ENCODE measurements at places on chromosomes 5 and 9. TPM values are rescaled to one million over a fixed set of nuclear protein-coding genes. Genes with fewer than 3 reads are reported as not detected.

The PRDM9 gene
- total RNA-seq = not detected

The CEL gene
- total RNA-seq = 6.6 TPM

The TCF7 gene
- 25.9 TPM for total RNA-seq

The DDX4 gene
- total RNA-seq = not detected

The RGS7BP gene
- 2.5 TPM for total RNA-seq

The SPINK13 gene
- not detected for total RNA-seq

The CD72 gene
- total RNA-seq = 4.1 TPM

The BAAT gene
- not detected for total RNA-seq

The C9orf152 gene
- total RNA-seq = 12.8 TPM

The TNFSF8 gene
- total RNA-seq = 4.8 TPM

The CCDC183 gene
- 68.5 TPM for total RNA-seq

The TGFBR1 gene
- total RNA-seq = 13.4 TPM

DNA sequence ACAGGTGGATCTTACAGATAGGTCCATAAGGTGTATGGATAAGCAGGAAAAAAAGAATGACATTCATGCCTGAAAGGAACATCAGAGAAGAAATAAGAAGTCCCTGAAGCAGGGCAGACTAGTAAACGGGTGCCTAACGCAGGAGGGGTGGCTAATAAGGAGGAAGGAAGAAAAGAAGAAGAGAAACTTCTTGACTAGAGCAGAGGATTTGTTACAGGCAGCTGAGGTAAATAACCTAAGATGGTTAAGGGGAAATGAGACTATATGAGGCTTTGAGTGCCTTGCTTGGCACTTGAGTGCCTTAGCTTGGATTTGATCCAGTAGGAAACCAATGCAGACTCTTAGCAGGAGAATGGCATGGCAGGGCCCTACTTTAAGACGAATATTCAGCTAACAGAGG, 313.5 kb upstream of the PDE4D start:
- no peak for DNase-seq

- DNase-seq = no peak
Observed at GRCh38 chr5:145378226-145378625, 456.9 kb downstream of the PRELID2 start.

DNA sequence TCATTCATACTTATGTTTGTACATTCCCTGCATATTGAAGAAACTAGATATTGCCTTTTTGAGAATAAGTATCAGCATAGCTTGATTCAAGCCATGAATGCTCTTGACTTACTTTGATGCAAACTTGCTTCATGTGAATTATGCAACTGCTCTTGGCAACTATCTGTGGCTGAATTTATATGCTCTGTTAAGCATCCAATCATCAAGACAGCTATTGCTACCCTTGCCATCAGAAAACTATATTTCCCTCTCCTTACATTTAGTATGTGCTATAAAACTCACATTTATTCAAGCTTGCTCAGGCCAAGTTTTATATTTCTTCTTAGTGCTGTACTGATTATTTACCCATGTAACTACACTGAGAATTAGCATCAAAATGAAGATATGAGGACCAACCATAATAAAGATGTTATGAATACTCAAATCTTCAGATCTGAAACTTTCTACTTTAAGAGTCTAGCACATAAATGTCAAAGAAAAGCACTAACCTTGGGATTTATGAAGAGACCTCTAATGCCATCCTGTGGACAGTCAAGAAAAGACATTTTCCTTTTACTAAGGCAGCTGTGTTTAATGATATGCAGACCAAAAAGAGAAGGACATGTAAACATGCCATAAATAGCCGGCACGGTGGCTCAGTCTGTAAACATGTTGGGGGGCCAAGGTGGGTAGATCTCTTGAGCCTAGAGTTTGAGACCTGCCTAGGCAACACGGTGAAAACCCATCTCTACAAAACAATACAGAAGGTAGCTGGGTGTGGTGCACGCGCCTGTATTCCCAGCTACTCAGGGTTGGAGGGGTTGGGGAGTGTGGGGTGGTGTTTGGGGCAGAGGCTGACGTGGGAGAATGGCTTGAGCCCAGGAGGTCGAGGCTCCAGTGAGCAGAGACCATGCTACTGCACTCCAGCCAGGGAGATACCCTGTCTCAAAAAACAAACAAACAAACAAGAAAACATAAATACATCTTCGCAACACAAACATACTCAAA, 267.0 kb upstream of the TYRP1 start:
- DNase-seq = no peak

DNA sequence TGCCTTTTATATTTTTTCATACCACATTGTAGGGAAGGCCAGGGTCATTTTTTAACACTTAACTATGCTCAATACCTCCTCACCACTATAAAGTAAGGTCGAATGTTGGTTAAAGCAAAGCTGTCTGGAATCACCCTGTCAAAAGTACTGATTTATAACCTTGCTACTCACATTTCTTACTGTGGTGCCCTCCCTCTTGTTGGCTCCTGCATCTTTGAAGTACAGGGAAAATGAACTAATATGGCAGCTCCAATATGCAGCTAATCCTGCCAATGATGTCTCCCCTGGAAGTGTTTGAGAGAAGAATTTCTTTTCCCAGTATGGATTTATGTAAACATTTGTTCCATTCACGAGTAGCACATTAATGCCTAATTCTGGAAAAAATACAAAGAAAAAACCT, 108.4 kb upstream of the RPS23 start:
- DNase-seq = no peak

DNA sequence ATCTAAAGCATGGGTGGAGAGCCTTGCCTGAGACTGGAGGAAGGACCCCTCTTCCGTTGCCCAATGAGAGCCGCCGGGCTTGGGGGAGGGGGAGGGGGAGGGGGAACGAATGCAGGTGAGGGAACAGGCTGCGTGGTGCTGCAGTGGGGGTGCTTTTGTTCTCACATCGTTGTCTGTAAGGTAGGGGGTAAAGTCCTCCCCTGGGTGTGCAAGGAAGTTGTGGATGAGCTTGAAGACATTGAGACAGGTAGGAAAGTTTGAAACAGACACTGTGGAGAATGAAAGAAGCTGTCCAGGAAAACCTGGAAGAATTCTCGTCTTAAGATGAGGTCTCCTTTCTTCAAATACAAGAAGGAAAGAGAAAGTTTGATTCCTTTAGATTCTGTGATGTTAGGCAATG, 94.1 kb upstream of the LIFR start:
- DNase-seq = no peak

GRCh38 chr5:120405923-120406322, 58.2 kb upstream of the PRR16 start:
- DNase-seq = no peak

DNA sequence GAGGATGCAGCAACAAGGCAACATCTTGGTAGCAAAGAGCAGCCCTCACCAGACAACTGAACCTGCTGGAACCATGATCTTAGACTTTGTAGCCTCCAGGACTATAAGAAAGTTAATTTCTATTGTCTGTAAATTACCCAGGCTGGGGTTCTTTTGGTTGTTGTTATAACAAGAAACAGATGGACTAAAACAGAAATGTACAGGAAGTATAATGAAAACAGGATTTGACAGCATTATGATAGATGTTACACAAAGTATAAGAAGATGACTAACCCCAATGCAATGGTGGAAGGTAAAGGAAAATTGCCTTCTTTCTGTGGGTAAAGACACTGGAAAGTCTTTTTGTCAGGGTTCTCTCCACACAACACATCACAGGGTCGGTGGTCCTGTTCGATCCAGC, 204.2 kb downstream of the SGCD start:
- no peak for DNase-seq

DNA sequence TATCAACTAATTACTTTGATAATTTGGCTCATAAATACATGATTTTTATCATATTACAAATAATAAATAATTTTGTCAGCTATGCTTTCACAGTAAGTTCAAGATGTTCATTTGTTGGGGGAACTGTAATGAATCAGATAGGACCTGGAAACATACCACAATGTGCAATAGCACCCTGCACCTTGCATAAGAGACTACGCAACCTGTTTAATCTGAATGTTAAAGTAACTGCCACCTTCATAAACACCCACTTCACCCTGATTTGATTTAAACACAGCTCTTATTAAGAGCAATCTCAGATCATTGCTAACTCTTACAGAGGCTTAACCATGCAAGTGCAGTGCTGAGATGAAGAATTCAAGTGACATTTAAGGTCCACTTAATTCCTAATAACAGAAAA, 69.1 kb upstream of the GABRA1 start:
- no peak for DNase-seq

- no peak for DNase-seq
Observed at GRCh38 chr9:110146373-110146772, 61.6 kb downstream of the C9orf152 start.

GRCh38 chr9:81614335-81614734, 75.0 kb downstream of the TLE1 start:
- no peak for DNase-seq

- no peak for DNase-seq
Observed at GRCh38 chr5:39178861-39179260, 40.5 kb downstream of the FYB1 start.

DNA sequence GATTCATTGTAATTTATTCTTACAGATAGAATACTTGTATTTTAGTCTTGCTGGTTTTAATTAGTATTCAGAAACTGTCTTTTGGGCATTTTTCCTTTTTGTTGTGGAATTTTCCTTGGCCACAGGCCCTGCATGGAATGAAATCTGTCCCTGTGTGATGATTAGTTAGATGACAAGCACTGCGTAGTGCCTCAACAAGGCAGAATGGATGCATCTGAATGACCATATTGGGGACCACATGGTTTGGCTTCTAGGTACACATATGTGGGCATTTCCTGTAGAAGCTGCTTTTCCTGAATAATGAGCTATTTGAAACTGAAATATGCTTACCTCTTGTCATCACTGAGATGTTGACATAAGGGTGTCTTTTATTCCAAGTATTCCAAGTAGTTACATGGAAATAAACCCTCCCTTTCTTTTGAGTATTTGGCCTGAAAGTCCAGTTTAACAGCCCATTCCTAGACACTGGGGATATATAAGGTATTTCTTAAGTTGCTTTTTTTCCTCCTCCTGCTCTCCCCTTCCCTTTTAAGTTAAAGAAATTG, 147.3 kb downstream of the YTHDC2 start:
- no peak for DNase-seq

DNA sequence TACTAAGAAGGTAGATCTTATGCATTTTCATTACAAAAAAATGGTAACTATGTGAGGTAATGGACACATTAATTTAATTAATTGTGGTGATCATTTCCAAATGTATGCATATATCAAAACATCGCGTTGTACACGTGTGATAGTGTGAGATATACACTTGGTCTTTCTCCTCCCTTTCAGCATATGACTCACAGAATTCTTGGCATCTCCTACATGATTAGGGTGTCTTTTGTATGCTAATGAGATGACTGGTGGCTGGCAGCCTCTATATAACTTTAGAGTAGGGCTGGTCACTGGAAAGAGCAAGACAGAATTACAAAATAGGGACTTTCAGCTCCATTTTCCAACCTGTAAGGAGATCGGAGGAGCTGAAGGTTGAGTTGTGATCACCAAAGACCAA, 1167.6 kb downstream of the CDH12 start:
- DNase-seq = no peak

- DNase-seq = no peak
Observed at GRCh38 chr5:173672891-173673290, 56.4 kb upstream of the BOD1 start.

Data from Peyer's patch (tissue), 4 donors.